ENCODE measurements at places on chromosomes 5 and 9.

DNA sequence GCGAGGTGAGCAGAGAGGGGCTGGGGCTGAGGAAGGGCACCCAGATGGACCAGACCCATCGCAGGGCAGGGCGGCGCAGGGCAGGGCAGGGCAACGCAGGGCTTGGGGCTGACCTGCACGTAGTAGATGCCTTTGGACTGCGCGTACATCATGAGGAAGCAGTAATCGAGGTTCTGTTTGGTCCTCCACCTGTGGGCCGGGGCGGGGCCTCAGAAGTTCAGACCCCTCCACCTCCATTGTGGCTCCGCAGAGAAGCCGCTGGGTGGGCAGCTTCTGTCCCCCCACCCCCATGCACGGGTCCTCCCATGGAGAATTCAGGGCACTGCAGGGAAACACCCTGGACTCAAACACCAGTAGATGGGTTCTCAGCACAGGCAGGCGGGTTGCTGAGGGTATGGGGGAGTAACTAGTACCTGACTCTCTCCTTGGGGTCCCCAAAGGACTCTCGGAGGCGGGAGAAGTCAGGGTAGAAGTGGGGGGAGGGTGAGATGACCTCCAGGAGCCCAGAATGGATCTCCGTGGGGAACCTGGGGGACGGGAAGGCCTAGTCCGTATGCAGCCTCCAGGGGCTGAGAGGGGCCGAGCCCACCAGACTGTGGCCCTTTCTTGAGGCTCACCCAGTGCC, 6.4 kb downstream of the LTC4S start:
- no peak for DNase-seq

GRCh38 chr5:39501397-39501796, 76.6 kb upstream of the DAB2 start:
- DNase-seq: no peak

- DNase-seq: no peak
These were observed 94.1 kb downstream of the FRMD3 start for GRCh38 chr9:83444110-83444509.

DNA sequence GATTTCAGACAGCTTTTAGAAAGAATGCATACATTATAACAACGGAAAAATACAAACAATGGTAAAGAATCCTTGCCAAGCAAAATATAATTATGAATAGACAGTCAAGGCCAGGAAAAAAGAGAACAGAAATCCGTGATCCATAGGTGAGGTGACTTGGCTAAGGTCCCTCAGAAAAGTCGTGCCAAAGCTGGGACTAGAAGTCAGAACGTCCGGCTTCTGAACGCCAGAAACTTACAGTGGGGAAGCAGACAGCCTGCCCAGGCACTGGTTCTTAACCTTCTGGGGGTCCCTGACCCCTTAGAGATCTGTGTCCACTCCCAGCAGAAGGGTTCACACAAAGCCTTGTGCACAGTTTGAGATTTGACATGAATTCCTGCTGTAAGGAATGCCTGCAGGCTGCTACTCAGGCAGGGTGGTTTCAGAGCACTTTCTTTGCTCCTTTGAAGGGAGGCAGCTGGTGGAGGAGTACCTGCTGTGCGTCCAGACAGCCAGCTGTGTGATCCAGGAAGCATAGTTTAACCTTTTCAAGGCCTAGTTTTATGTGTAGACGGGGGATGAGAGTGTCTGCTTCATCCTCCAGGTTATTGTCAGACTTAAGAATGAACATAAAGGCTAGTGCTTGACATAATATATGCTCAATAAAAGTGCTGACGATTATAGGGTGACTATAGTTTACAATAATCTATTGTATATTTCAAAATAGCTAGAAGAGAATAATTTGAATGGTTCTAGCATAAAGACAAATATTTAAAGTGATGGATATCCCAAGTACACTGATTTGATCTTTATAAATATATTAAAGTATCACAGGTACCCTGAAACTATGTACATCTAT, 852 bp downstream of the ARHGEF37 start:
- DNase-seq: no peak

Measured in T-helper 1 cell (primary cell).